ENCODE measurements at places on chromosomes 2 and 18. TPM values are rescaled to one million over a fixed set of nuclear protein-coding genes. Genes with fewer than 3 reads are reported as not detected.

The WBP1 gene
- 70.0 TPM for total RNA-seq

The WNT10A gene
- not detected for total RNA-seq

The BCL11A gene
- 0.14 TPM for total RNA-seq

The NT5C1B gene
- not detected for total RNA-seq

The ADGRF3 gene
- total RNA-seq = under 0.01 TPM

The RSAD2 gene
- 0.55 TPM for total RNA-seq

The CD207 gene
- not detected for total RNA-seq

All from smooth muscle cell of bladder (primary cell).